Esophagus muscularis mucosa (tissue), 4 donors: ENCODE measurements at places on chromosomes 16 and 17. TPM values are rescaled to one million over a fixed set of nuclear protein-coding genes. Genes with fewer than 3 reads are reported as not detected.

- DNase-seq: no peak
Measured at GRCh38 chr16:2769100-2769529, 8.0 kb downstream of the ELOB start.

DNA sequence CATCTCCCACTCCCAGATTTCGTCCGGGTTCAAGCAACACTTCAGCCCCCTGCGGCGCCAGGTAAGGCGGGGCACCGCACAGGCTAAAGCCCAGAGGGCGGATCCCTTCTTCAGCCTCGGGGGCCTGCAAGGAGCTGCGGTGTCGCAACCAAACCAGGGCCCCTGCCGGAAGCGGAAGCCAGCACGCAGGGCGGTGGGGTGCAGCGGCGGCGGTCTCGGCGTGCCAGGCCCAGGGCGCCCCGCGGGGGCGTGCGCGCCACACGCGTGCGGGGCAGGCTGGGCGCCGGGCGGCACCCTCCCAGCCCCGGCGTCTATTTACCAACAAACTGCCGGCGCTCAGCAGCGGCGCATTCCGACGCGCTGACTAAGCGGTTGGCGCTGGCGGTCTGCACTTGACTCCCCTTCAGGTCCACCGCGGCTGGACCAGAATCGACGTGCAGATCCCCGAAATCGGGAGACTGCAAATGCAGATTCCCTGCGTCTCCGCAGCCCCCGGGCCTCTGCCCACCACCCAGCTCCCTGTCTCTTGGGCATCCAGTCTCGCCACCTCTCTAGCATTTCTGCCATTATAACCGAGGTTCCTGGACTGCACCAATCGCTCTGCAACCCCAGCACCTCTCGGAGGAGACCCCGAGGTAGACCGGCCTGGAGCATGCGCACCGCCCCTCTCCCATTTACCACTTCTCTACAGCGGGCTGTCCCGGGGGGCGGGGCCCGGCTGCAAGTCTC, 421 bp upstream of the DLX4 start:
- DNase-seq: no peak

DNA sequence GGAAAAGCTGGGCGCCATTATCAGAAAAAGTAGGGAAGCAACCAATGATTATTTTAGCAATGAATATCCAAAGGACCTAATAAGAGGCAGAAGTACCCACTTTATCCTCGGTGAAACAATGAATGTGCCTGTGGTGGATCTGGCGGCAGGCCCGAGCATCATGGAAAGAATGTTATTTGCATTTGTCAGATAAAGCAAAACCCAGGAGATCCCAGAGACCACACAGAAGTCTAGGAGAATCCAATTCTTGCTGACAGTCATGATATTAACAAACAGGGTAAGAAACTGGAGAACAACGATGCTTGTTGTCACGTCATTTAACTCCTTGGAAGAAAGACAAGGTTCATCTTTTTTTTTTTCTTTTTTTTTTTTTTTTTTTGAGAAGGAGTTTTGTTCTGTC, 12.0 kb upstream of the TNRC6A start:
- DNase-seq: no peak

Gene ZFHX3
- total RNA-seq: 25.7 TPM

DNA sequence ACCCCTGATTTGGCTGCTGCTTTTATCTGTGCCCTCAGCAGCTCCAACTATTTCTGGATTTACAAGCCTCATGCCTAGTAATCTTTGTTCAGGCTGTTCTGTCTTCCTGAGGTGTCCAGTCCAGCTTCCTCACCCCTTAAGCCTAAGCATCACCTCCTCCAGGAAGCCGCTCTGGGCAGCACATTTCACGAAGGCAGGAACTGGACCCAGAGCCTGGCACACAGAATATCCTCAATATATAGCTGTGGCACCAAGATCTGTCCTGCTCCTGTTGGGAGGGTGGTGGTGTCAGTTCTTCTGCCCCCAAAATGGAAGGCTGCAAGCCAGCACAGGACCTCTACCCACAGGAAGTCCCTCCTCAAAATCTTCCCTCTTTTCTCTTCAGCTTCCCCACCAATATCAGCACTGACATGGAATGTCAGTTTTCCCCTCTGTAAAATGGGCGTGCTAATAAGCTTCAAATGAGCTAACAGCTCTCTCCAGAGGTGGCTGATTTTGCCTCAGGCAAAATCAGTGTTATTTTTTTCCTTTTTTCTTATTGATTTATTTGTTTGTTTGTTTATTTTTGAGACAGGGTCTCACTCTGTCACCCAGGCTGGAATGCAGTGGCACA, 6.9 kb upstream of the NEUROD2 start:
- DNase-seq: no peak

Gene NUDT7
- total RNA-seq: 12.1 TPM

DNA sequence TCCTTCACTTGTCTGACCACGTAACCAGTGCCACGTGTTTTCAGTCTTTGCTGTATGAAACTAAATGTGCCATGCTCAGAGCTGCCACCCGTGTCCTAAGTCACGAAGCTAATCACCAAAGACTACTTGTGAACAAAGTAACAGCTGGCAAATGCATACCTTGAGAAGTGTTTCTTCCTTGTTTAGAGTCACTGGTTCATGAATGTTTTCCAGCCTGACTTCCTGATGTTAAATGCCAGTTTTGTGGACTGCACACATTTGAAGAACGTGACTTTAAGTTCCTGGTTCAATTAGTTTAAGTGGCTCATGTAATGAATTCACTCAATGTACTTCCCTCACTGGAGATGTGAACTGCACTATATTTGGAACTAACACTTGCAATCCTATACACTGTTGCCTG, 19.9 kb upstream of the KPNB1 start:
- DNase-seq: no peak

Gene EFCAB5
- total RNA-seq: 0.78 TPM

- DNase-seq: no peak
Measured at GRCh38 chr17:50685691-50686493, 21.8 kb downstream of the ANKRD40 start.

Gene ARHGAP27
- 11.2 TPM for total RNA-seq

DNA sequence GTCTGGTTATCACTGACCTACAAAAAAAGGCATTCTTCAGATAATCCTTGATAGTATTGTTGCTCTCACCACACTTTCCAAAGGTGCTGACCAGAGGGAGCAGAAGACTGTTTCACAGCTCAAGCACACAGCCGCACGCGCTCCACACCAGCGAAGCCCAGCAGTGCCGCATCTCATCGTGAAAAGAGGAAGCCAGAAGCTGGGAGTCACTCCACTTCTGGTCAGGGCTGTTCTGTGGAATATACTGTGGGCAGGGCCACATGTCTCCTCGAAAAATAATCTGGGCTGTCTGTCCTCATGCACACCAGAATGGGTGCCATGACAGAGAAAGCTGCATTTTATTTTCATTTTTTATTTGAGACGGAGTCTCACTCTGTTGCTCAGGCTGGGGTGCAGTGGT, 7.3 kb upstream of the PRSS36 start:
- no peak for DNase-seq

DNA sequence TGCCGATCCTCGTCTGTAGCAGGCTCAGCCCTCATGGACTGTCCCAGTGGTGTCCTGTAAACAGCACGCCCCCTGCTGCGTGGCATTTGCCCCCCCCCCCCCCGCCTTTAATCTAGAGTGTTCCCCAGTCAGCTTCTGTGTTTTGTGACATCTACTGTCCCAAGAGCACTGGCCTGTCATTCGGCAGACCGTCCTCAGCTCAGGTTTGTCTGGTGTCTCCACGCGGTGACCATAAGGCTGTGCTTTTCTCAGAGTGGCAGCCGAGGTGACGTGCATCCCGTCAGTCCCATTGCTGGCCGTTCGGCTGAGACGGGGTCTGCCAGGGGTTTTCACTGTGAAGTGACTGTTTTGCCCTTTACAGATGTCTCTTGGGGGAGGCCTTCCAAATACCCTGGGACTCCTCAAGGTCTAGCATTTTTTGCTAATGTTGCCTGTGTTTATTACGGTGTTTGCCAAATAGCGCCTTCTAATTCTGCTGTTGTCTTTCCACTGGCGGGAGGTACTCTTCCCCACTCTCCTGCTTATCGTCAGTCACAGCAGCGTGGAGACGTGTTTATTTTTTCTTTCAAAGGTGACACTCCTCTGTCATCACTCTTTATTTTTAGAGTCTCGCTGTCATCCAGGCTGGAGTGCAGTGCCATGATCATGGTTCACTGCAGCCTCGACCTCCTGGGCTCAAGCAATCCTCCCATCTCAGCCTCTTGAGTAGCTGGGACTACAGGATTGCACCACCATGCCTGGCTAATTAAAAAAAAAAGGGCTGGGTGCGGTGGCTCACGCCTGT, 5.7 kb upstream of the MRPL12 start:
- DNase-seq: no peak

- no peak for DNase-seq
Measured at GRCh38 chr17:4548061-4548461, 7.1 kb downstream of the MYBBP1A start.

Gene QRICH2
- 2.6 TPM for total RNA-seq

- DNase-seq: no peak
Measured at GRCh38 chr17:4728124-4728523, 3.1 kb upstream of the MED11 start.

- no peak for DNase-seq
Measured at GRCh38 chr17:82365606-82366295, 5.8 kb upstream of the UTS2R start.

Gene HSD17B2
- total RNA-seq: not detected

- DNase-seq: no peak
Measured at GRCh38 chr16:67942510-67943255, 1.2 kb downstream of the LCAT start.

DNA sequence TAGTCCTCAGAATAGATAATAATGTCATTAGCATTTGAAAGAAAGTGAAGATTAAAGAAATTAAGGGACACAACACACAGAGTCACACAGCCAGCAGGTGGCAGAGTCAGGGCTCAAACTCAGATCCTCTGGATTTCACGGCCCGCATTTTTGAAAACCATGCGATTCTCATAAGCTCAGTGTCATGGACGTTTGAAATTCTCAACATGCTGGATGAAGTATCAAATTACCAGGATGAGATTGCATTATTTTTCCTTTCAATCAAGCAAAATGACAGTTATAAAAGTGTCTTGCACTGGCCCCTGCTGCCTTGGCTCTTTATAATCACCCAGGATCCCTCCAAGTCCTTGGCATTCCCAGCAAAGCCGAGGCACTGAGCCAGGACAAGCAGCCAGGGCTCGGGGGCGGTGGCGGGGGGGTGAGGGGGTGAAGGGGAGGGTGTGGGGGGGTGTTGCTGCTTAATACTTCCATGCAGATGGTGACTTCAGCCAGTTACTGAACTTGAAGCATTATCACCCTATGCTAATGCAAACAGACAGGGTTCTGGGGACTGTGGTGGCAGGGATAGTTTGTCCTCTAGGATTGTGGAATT, 6.6 kb upstream of the BMERB1 start:
- no peak for DNase-seq

GRCh38 chr17:40724656-40725055, 21.1 kb upstream of the KRT24 start:
- DNase-seq: no peak

DNA sequence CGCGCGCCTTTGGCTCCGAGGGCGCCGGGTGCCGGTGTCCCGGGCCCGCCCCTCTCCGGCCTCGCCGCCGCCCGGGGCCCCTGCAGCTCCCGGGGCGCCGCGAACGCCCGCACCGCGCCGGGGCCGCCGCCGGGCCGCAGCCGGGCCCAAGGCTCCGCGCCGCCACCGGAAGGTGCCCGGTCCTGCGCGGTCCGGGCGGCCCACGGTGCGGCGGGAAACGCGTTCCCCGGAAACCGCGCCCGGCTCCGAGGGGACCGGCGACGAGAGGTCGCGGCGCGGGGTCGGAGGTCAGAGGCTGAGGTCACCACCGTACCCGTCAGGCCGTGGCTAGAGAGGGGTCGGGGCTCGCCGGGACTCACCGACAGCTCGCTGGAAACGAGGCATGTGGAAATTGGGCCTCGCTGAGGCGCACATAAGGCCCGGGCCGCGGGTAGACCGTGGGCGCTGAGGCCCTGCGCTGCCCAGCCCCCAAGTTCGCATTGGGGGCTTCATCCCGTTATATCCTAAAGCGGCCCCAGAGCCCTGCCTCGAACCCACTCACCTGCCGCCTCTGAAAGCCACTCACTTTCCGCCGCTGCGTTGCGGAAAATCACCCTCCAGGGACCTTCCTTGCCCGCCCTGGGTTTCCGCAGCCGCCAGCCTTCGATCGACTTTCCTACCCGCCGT, at the start of gene DUS1L:
Gene DUS1L (minus strand): TSS at position 167 of the 666 bp plus-strand sequence. CDS start 745 bp downstream, outside the sequence.
- DNase-seq: no peak

DNA sequence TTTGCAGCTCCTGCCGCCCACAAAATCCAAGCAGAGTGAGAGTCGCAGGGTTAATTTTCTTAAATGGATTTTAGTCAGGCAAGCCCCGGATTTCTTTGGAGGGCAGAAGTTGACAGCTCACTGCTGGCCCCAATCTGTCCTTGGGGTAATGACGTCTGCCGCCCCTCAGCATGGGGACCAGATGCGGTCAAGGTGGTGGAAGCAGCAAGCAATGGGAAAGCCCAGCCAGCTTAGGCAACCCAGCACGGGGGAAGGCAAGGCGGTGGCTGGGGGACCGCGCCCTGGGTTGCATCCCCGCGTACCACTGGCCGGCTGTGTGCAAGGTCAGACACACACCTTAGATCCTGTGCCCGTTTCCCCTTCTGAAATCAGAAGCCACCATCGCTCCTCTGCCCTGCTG, 321.7 kb downstream of the C16orf95 start:
- DNase-seq: no peak

DNA sequence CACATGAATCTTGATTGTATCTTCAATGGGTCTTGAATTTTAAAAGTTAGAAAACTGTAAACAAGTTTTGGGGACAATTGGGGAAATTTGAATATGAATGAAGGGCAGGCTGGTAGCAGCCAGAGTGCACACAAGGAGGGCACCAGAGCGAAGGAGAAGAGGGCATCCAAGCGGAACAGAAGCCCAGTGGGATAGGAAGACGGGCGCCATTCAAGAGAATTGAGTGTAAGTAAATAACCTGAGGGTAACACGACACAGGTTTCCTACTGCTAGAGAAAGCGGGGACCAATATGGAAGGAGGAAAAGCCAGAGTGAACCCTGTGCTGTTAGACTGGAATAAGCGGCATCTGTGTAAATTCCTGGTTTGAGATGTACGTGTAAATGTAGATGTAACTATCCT, 115.1 kb upstream of the CCL2 start:
- DNase-seq: no peak

GRCh38 chr17:50764734-50765149, 2.6 kb downstream of the ANKRD40CL start:
- DNase-seq: peak; percentile 89

DNA sequence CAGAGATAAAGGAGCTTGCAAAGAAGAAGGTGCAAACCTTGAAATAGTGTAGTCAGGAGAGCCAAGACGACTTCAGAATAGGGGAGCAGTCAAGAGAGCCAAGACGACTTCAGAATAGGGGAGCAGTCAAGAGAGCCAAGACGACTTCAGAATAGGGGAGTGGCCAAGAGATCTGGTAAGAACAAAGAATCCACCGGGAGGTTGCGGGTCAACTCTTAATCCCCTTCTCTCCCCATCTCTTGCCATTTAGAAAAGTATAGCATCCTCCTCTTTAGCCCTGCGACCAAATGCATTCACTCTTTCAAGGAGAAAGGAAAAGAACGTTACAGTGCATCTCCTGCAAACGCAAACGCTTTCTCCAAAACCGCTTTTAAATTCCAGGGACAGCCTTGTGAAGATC, 713 bp downstream of the KNOP1 start:
- DNase-seq: no peak

Gene IGFBP4
- total RNA-seq: 265 TPM

Gene HS3ST3A1
- 5.7 TPM for total RNA-seq
